ENCODE measurements at places on chromosomes 7 and 10.

- DNase-seq, result no peak
Observed at GRCh38 chr7:113918946-113919345, at the start of gene PPP1R3A. Gene PPP1R3A, minus strand, starts transcription at chr7:113919009. Its CDS starts 13 bp downstream, at chr7:113918996.

DNA sequence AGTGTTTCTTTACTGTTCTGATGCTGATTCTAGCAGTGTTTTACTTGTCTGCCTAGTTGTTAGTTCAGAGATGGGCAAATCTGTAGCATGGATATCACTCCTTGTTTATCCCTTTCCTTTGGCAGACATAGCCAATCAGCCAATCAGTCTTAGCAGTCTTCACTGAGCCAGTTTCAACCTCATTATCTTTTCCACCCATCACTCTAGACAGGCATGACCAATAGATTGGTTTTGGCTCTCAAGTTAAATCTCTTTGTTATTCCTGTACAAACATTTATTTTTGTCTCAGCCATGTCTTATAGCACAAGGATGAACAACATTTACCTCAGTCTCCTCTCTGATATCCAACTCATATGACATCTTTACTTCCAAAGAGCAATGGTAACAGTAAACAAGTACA, 109.5 kb downstream of the PRKG1 start:
- DNase-seq, result no peak

DNA sequence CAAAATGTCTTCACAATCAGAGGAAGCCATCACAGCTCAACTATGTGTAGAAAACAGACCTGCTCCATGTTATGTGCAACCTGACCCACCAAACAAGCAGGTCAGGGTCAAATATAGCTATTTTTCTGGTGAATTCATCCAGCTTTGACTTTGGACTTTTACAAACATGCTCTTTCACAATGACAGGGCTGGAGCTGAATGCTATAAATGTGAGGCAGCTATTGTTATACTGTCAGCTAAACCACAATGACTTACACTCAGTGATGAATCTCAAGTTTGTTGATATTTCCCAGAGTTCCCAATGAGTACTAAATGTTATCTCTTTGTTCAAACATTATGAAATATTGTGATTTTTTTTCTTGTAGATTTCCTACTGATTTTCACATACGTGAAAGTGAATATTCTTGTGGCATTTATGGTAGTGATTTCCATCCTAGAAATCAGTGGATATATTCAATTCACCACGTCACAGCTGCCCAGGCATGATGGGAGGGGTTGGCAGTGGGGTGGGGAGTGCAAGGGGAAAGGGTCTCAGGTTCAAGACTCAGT, 2.5 kb upstream of the ITIH2 start:
- no peak for DNase-seq

DNA sequence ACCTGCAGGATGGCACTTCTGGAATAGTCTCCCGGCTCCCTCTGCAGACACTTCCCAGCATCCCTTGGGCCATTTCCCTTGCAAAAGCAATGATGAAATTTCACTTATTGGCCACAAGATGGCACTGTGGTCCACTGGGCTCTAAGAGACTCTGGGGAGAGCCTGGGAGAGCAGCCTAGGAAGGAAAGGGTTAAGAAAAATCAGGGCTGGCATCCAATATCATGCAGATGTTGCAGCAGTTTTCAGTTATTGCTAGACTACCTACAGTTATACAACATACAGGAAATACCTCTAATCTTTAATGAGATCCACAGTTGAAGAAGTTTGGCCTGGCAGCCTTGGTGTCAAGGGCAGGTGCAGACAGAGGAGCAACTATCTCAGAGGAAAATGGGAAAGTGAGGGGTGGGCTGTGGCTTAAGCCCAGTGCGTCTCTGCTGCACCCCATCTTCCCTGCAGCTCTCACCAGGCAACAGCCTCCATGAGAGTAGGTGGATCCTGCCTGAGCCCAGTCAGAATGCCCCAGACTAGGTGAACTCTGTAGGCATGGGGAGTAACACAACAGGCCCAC, 100.2 kb upstream of the PRSS58 start:
- DNase-seq, result no peak

- no peak for DNase-seq
Observed at GRCh38 chr10:55351431-55351830, 550.4 kb upstream of the PCDH15 start.

DNA sequence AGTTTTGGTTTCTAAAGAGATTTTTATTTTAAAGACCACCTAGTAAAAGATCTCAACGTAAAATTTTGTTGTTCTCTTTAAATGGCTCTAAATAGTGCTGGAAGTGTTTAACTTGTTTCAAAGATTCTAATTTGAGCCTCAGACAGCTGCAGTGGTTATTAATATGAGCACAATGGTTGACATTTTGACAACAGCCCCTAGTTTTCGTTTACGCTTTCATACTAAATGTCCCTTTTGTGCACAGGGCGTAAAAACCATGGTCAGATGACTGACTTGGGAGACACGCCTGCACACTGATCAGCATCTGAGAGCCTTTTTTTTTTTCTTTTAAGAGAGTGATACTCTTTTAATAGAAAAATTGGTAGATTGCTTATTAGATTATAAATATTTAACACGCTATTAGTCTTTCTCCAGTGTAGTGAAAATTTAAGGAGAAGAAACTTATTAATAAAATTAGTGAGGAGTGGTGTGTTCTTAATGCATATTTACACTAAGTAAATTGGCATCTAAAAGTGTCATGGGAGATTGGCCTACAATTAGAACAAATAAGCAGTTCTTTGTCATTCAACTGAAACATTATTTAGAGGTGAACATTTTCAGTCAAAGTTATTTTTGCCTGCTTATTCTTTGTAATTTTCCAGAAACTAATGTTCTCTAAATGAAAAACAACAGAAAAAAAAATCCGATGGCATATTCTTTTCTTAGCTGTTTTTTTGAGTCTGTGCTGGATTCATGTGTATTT, 182.8 kb upstream of the PHYHIPL start:
- no peak for DNase-seq

- no peak for DNase-seq
Observed at GRCh38 chr10:61302124-61302523, 151.1 kb downstream of the TMEM26 start.

GRCh38 chr10:36496758-36497157, 628.6 kb upstream of the ANKRD30A start:
- DNase-seq, result no peak

DNA sequence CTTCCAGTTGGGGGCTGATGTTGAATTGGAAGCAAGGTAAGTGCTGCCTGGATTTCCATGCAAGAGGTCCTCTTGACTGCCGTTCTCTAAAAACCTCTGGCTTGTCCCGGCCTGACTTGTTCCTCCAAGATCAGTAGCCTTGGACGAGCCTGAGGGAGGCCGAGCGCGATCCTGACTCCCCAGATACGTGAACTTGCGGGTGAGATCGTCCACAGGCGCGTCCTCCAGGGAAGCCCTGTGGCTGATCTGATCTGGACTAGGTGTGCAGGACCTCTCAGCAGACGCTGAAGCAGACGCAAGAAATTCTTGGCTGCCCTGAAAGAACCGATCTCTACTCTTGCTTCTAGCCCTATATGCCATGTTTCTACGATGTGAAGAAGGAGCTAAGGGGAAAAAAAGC, 29.7 kb downstream of the ZC3HAV1 start:
- DNase-seq, result no peak

DNA sequence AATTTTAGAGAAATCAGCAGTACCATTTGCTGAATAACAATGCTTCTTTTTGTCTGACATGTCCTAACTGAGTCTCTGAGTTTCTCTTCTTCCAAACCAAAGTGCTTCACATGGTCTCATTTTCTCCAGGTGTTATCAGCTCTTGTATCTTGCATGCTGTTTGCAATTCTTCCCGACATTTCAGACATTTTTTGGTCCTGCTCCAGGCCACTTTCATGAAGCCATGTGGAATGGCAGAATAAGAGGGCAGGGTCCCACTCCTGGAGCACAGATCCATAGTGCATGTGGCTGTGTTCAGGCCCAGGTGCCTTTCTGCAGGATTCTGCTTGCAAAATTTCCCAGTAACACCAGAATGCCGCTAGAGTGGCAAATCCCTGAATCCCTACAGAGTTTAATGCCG, 916.2 kb downstream of the NXPH1 start:
- no peak for DNase-seq

- no peak for DNase-seq
Observed at GRCh38 chr7:143043391-143043790, 8.8 kb upstream of the OR6V1 start.

DNA sequence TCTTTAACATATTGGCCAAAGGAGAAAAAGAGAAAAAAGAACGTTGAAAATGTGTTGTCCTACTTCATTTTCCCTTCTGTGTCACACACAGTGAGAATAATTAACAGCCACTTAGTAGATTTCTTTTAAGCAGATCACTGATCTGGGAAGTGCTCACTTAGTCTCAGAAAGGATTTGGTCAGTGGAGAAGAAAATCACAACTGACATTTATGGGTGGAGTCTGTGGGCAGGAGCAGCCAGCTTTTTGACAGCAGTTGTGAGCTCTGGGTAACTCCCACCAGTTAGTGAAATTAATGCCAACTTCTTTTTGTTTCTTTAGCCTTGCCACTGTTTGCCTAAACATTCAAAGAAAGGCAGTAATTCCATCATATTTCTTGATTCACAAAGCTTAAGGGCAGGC, 49.7 kb downstream of the CDK14 start:
- no peak for DNase-seq

DNA sequence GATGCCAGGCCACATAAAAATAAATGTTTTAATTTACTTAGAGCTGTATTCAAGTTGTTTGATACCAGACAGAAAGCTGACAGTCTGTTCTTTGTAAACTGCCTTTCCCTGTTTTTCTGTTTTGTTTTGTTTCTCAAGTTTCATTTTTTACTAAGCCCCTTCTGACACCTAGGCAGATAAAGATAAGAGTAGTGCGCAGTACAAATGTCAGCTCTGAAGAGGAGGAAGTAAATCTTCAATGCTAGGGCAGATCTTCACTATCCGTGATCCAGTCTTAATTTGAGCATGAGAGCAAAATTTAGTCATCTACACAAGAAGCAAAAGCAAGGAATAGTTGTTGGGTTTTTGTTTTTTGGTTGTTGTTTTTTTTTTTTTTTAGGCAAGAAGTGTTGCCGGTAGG, 27.3 kb downstream of the MTURN start:
- DNase-seq, result no peak

DNA sequence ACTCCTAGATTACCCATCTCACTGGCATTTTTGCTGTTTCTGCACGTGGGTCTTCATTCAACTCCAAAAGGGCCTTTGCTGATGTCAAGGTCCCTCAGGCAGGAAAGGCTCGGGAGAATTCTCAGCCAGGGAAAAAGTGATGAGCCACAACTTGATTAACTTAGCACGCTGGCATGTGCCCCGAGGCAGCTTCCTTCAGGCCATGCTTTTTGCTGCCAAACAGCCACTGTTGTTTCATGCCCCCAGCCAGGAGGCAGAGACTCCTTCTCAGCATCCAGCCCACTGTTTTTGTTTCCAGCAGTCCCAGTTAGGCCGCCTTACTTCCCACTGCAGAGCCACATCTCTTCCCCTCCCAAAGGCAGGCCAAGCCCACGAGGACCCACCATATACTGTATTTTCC, 266.5 kb upstream of the YAE1 start:
- no peak for DNase-seq

DNA sequence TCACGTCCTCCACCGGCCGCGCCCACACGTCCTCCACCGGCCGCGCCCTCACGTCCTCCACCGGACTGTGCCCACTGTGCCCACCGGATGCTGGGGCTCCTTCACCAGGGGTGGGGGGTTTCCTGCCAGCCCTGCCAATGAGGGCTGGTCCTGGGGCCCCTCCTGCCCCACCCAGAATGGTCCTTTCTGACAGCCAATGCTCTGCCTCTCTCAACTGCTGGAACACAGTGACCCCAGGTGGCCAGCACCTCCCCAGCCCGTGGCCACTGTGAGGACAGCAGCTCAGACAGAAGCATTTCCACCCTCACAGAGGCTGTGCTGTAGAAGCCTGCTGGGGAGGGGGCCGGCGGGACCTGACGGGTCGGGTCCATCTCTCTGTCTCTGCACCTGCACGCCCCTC, 90.1 kb upstream of the DNAAF5 start:
- no peak for DNase-seq

DNA sequence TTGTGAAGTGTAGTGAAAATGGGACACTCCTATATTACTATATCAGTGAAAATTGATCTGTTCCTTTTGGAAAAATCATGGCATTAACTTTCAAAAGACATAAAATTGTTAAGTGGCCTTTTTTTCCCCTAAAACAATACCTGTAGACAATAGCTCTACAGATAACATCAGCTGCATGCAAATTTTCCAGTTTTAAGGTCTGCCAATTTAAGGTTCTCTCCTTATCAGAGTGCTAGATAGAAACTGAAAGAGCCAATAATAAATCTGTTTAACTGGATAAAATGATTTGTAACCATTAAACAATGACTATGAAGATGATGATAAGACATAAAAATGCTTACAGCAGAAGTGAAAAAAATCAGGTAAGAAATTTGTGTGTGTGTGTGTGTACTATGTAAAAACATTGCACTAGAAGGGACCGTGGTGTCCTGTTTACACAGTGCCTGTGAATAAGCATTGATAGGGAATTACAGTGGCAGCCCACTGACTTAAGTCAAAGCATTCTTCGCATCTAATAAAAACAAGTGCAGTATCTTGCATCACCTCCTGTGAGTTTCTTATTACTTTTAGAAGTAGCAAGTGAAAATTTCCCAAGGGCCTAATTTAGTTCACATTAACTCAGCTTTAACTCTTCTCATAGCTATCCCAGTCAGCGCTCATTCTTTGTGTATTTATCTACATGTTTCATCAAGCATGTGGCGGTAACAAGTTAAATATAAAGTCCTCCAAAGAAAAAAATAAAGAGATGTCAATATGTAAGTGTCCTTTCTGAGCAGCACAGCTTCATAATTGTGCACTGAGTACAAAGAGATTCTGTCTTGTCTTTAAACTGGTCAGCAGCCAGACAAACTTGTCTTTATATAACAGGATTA, 261.9 kb downstream of the ARL4A start:
- DNase-seq, result no peak

DNA sequence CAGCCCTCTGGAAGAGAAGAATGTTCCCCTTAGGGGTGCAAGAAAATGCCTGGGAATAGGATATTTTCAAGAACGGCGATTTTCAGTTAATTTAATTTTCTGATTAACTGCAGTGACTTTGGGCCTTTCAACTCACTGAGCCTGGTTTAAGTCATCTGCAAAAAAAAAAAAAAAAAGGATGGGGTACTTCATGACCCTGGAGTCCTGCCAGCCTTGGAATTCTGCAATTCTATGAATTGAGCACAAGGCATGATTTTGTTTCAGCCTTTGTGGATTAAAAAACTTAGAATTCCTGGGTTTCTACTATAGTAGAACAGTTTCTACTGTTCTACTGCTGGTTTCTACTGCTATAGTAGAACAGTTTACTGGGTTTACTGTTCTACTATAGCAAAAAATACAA, 58.3 kb upstream of the CALD1 start:
- no peak for DNase-seq
